K562 (cell line): ENCODE measurements at places on chromosomes 6 and 20.
A peak's percentile ranks its signal among the peaks of the same experiment; 100 is the strongest.

GRCh38 chr6:158879180-158879579 lies 60.0 kb upstream of the EZR start:
- DNase-seq, result no peak

- DNase-seq, result no peak
These were observed 137.0 kb upstream of the RIN2 start for GRCh38 chr20:19621072-19621471.

GRCh38 chr20:44209686-44210405 lies 725 bp downstream of the OSER1 start:
- no peak for DNase-seq

DNA sequence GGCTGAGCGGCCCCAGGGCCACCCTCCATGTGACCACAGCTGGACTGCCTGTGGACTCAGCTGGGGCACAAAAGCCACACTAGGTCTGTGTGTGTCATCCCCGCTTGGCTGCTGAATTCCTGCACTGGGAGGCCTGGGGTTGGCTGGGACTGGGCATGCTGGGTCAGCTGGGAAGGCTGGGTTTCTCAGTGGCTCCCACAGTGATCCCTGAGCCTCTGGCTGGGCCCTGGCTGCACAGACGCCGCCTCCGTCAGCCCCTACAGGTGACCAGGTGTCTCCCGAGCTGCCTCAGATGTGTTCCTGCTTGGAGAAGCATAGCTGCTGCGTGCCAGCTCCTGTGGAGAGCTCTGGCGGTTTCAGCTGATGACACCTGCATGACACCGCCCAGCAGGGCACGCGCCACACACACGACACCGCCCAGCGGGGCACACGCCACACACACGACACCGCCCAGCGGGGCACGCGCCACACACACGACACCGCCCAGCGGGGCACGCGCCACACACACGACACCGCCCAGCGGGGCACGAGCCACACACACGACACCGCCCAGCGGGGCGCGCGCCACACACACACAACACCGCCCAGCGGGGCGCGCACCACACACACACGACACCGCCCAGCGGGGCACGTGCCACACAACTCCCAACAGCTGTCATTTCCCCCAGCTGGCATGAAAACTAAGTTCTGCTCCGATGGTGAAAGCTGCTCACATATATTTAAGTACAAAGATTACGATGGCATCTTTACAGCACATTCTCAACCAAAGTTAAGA lies 88.8 kb downstream of the TAF4 start:
- no peak for DNase-seq

DNA sequence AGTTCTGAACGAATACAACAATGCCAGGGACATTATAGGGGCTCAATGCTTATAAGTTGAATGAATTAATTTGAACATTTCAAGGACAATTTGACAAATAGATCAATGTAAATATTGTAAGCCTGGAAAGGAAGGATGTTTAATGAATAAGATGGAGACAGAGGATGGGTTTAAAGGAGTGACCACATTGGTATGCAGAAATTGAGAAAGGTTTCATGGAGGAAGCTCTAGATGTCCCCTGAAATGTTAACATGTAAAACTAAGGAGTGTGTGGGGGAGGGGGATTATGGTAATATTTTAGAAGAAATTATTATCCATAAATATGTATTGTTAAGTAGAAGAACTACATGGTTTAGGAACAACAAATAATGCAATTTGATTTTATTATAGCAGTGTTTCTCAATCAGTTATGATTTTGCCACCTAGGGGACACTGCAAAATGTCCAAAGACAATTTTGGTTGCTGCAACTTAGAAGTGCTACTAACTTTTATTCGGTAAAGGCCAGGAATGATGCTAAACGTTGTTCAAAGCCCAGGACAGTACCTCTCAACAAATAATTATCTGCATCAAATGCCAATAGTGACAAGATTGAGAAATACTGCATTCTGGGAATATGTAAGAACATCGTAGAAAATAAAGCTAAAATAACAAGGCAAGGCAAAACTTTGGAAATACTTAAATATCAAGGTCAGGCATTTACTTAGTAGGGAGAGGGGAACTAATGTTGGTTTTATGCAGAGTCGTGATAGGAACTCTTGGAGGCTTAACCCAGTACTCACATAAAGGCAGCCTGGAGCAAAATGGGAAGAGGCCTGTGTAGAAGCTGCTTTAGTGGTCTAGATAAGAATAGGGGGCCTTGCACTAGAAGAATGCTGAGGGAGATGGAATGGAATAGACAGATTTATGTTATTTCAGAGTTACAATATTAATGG lies 686.9 kb upstream of the CITED2 start:
- DNase-seq, result no peak

DNA sequence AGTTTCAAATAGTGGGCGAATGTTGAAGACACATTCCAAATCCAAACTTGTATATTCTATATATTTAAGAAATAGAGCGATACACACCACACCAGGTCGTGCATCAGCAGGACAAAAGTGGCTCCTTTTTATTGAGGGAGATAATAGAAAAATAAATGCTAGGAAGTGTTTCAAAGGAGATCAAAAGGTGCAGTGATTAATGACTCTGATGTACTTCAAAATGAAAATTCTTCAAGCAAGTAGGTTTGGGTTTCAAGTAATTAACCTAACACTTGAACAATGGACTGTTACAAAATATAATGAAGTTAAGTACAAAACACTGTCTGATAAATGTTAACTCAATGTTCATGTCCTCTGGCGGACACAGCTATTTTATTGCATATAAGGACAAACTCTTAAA lies 185.9 kb downstream of the BTBD9 start:
- no peak for DNase-seq

GRCh38 chr6:158653577-158654354 lies 3.9 kb downstream of the SYTL3 start:
- DNase-seq, result no peak

- DNase-seq, result no peak
These were observed 107.1 kb downstream of the AHI1 start for GRCh38 chr6:135390458-135390857.

- no peak for DNase-seq
These were observed 58.6 kb upstream of the RNF144B start for GRCh38 chr6:18328540-18328939.

DNA sequence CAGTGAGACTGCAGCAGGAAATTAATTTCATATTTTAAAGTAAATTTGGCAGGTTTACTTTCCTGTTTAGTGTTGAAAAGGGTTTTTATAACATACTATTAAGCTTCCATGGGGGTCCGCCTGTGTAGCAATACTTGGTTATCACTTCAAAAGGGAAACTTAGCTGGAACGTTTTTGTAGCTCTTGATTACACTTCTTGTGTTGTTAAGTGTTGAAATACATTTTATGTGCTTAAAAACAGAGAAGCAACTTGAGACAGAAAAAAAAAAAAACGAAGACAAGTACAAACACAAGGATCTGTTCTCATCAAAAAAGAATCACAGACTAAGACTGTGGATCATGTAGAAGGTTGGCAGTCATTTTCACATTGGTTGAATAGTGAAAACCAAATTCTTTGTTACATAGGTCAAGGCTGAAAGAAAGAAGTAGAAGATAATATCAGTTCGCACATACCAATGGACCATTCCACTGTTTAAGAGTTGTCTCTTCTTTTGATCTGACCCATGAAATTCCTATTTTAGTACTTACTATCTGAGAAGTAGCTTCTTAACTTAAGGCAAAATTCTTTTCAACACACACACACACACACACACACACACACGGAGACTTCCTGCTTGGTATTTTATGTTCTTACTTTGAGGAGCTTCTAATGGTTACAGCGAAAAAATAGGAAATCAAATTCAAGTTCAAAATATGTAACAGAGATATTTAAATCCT lies 113.9 kb upstream of the SLC35B3 start:
- DNase-seq, result no peak

GRCh38 chr20:33676121-33676520 lies 1.9 kb upstream of the NECAB3 start:
- DNase-seq, result no peak

DNA sequence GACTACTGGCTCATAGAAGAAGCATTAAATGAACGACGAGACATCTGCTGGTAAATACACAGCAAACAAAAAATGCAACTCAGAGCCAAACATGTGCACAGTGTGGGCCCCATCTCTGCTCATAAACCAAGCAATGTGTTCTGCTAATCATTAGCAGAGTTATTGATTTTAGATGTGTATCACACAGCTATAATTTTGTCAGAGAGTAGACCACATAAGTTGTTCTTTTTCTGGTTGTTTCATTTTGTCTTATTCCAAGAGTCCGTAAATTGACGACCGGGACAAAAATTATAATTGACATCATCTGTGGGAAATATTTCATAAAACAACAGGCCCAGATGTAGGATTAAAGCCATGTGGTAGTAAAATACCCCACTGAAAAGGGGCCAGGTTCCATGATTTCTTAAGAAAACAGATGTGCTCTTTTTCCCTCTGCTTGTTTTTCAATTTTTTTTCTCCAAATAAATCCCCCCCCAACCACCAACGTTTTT lies 423.6 kb downstream of the HAO1 start:
- no peak for DNase-seq

DNA sequence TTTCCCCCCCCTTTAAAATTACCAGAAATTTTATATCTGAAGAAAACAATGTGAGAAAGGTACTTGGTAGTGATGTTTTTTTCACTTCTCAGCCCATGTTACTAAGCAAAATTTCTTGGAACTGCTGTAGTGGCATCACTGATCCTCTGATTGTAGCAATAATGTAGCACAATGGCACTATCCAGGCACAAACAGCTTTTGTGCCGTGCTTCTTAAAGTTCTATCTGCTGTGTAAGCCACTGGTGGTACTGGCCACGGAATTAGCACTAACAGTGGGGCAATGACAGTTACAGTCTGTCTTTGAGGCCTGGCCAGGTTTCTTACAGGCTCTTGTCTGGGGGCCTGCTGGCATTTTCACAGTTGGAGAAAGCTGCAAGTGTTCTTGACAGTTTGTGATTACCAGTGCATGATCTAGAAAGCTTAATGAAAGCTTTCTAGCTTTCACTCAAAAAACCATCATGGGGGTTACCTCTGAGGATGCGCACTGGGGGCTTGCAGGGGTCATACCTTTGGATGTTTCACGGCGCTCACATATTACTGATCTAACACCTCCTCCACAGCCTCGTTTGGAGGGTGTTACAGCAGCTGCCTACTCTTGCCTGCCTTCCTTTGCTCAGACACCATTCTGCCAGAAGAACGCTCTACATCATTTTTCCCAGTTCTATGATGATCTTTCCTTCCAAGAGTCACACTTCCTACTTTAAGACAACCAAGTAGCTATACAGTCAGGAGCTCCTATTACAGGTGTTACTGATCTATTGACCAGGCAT lies 58.4 kb upstream of the ARMH2 start:
- no peak for DNase-seq

GRCh38 chr6:38599966-38600550 lies 39.7 kb downstream of the BTBD9 start:
- no peak for DNase-seq

DNA sequence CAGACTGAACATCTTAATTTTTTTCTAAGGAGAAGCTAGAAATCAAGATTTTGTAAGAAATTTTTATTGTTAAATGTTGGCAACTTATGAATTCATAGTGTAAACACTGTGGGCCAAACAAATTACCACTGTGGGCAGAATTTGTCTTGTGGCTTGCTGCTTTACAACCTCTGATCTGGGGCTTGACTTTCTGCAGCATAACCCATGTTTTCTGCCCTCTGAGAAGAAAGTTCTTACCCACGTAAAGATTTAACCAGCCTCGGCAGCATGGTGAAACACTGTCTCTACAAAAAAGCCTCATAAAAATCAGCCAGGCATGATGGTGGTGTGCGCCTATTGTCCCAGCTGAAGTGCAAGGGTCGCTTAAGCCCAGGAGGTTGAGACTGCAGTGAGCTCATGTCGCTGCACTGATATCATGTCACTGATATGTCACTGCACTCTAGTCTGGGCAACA lies 12.9 kb downstream of the ITCH start:
- DNase-seq, result no peak

- no peak for DNase-seq
These were observed 2.3 kb downstream of the NCR2 start for GRCh38 chr6:41337709-41338108.

DNA sequence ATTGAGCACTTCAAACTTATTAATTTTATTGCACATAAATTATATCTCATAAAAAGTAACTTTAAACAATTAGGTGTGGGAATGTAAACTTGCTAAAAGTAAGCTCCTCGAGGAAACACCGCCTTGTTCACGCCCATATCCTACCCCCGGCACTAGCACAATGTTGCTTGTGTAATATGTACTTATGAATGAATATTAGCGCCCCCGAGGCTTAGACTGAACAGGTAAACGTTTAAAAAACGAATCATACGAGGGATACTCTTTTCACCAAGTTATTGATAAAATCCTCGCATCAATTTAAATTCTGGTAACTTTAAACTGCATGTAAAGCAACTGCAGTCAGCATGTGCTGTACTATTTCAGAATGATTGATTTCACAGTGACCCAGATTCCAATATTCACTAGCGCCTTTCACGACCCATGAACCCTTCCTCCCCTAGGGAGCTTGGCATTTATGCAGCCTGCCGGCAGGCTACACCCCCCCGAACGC lies 637 bp downstream of the TFB1M start:
- DNase-seq, result peak; percentile 17

GRCh38 chr6:134537146-134537555 lies 219.2 kb upstream of the SGK1 start:
- DNase-seq, result no peak

GRCh38 chr20:37430778-37431460 lies 85.0 kb downstream of the SRC start:
- DNase-seq, result no peak

GRCh38 chr6:30942338-30943060 lies 1.7 kb downstream of the MUCL3 start:
- DNase-seq, result peak; percentile 83

GRCh38 chr20:1438361-1438760 lies 28.3 kb downstream of the NSFL1C start:
- DNase-seq, result no peak

DNA sequence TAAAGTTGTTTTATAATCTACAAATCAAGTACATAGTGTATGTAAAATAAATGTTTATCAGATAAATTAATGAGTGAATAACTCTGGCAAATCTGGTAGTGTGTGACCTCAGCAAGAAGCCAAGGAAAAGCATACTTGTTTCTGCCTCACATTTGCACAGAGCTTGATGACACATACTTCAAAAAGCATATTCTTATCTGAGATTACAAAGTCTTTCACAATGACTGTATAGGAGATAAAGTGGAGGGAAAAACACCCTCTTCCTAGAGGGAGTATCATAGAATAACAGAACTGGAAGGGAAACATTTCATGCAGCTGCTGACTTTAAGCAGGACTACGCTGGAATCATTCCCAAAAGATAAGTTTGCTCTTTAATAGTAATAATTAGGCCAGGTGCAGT lies 28.1 kb upstream of the AKAP7 start:
- DNase-seq, result no peak

- DNase-seq, result no peak
These were observed 73.2 kb upstream of the HCRTR2 start for GRCh38 chr6:55101157-55101556.

- DNase-seq, result no peak
These were observed 11.7 kb downstream of the C20orf96 start for GRCh38 chr20:278607-279571.

GRCh38 chr20:3686867-3687321 lies 5.1 kb upstream of the ADAM33 start:
- no peak for DNase-seq
